ENCODE measurements at places on chromosomes 2 and 18.

DNA sequence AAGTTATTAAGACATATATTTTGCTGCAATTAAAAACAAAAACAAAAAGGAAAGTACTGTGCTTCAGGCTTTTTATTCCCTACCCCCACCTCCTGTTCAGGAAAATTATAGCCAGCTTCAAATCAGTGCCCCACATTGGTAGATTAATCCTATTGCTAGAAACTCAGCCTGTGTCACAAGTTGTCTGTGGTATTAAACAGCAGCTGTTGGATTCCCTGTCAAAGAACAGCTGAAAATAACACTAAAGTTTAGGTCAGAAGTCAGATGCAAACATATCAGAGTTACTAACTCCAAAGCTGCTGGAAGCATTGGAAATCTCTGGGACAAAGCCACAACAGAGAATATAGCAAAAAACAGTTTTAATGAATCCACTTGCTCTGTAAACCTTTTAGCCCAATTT lies 818 bp upstream of the CCDC141 start:
- DNase-seq: no peak

DNA sequence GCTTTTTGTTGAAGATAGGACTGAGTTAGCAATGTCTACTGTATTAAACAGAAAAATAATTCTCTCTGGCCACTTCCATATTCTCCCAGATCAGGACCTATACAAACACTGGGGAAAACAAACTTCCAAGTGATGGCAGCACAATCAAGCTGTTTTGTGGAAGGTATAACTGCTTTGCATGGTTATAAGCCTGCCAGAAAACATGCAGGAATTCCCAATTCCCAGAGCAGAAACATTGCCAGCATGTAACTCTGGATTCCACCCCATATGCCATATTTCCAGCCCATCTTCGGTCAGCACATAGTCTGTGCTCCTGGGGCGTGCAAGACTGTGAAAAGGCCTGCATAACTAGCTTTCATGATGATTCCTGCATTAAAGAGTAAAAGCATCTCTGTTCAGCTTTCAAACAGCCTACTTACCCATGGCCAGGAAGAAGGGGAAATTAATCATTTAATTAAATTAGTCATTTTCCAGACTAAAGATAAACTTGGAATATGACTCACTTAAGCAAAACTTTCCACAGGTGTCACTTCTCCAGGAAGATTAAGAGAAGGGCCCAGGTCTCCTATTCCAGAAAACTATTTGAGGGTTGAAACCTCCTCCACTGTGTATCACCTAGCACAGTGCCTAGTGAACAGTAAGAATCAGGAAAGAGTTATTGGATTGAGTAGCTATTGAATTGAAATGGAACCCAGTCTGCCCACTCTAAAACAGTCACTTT lies 280.5 kb downstream of the NRXN1 start:
- peak; percentile 78 for DNase-seq

DNA sequence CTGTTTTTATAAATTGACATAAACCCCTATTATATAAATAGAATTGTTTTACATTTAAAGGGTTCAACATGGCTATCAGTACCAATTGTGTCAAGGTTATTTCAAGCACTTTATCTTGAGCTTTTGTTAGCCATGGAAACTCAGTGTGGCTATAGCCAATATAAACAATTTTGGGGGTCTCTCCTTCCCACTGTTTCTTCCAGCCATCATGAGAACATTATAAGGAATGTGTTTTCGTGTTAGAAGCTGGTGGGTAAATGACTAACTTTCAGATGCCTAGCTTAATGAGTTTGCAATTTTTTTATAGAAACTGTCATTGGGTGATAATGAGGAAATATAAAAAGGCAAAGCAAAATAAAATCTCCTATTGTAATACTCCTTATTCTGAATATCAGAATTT lies 153.5 kb upstream of the FOSL2 start:
- DNase-seq: peak; percentile 54

- peak; percentile 95 for DNase-seq
Measured at GRCh38 chr18:74951165-74951760, 257.7 kb downstream of the PTGR3 start.

DNA sequence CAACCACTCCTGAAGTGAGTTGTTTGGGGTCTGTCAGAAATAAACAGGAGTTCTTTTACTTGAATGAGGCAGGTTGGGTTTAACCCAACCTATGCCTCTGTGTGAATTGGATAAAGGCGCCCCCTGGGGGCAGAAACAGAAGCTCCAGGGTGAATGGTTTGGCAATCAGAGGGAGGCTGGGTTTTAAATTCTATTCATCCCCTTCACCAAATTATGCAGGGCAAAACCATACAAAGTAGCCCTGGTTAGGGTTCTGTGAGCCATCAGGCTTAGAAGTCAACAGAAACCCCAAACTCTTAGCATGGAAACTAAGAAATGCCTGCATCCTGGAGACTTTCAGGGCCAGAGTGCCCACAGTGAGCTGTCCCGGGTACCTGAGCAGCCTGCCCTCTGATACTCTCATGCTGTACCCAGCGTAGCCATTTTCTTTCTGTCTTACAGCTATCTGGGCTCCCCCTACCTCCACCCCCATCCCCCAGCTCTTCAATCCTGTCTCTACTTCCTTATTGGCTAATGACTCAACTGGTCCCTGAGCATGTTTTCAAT lies 241.5 kb downstream of the ICOS start:
- DNase-seq: no peak

- peak; percentile 41 for DNase-seq
Measured at GRCh38 chr18:8468921-8469335, 140.3 kb upstream of the RAB12 start.

DNA sequence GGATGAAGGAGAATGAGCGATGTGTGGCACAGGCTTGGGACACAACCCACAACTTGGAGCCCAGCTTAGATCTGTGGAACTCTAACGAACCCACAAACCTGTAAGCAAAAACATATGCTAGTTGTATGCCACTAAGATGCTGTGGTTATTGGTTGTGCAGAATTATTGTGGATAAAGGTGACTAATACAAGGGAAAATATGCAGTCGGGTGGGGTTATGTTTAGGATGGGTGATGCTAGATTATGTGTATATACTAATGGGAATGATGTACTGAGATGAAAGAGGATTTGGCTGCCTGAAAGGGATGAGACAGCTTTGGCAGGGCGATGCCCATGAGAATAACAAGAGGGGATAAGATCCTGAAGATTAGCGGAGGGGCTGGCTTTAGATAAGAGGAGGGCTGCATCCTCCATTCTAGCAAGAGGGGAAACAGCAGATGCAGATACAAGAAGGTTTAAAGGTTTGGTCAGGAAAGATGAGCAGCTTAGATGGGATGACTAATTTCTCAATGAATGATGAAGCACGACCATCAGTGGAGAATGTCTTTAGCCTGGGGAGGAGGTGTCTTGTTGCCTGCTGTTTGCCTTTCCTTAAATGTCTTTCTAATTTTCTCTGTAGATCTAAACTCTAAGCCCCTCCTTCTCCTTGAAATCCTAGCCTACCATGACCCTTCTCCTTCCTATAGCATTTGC lies 49.6 kb downstream of the GALNT14 start:
- no peak for DNase-seq

- no peak for DNase-seq
Measured at GRCh38 chr2:175854129-175854528, 147.9 kb downstream of the LNPK start.

- DNase-seq: no peak
Measured at GRCh38 chr2:21773168-21773567, 649.4 kb downstream of the TDRD15 start.

All from astrocyte (in vitro differentiated cells and primary cell).